ENCODE measurements at places on chromosomes 11 and 22.

DNA sequence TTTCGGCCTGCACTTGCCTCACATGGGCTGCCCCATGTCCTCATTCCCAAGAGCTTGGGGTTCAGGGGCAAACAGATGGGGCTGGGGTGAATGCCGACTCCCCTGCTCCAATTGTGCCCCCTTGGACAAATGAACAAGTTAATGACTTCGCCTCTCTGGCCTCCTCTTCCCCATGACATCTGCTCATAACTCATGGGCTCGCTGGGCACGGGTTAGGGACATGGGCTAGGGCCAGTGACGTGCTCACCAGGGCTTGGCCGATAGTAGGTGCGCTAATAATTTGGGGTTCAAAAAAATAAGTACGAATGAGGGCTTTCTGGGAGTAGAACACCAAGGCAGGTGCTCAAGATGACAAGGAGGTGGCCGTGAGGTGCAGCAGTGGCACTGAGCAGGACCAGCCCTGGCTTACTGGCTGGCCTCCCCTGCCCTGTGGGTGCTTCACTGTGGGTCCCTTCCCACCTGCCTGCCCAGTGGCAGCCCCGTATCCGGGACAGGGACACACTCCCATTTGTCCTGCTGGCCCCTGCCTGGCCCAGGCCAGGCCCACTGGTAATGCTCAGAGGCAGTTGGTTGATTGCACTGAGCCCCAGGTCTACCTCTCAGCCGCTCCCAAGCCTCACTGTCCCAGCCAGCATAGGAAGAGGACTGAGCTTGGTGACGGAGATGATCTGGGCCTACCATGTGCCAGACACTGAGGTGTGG, 12.3 kb downstream of the CBX6 start:
- DNase-seq = no peak

- no peak for DNase-seq
Measured at GRCh38 chr11:117910941-117911655, 18.1 kb downstream of the TMPRSS13 start.

- DNase-seq = no peak
Measured at GRCh38 chr11:100638648-100639047, 48.4 kb upstream of the ARHGAP42 start.

DNA sequence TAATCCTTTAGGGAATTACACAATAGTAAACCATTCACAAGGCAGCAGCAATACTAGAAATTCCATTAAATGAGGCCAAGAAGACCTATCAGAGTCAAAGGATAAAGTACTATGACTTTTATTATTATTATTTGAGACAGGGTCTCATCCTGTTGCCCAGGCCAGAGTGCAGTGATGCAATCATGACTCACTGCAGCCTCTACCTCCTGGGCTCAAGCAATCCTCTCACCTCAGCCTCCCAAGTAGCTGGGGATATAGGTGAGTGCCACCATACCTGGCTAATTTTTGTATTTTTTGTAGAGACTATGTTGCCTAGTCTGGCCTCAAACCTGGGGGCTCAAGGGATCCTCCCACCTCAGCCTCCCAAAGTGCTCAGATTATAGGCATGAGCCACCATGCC, 51.8 kb downstream of the TTC28 start:
- no peak for DNase-seq

DNA sequence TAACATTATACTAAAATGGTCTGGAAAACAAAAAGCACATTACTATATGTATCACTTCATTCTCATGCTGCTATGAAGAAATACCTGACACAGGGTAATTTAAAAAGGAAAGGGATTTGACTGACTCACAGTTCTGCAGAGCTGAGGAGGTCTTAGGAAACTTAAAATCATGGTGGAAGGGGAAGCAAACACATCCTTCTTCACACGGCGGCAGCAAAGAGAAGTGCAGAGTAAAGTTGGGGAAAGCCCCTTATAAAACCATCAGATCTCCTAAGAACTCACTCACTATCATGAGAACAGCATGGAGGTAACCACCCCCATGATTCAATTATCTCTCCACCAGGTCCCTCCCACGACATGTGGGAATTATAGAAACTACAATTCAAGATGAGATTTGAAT, 60.0 kb downstream of the FAM181B start:
- no peak for DNase-seq

Data from stimulated activated CD4-positive, alpha-beta T cell treated with anti-CD3 and anti-CD28 coated beads, Interleukin-1b, Interleukin-23, amount 100 ng/mL, for 1 hour (primary cell).